ENCODE measurements at places on chromosomes 6 and 20.

GRCh38 chr6:45655745-45656476, 278.2 kb upstream of the SUPT3H start:
- no peak for DNase-seq

DNA sequence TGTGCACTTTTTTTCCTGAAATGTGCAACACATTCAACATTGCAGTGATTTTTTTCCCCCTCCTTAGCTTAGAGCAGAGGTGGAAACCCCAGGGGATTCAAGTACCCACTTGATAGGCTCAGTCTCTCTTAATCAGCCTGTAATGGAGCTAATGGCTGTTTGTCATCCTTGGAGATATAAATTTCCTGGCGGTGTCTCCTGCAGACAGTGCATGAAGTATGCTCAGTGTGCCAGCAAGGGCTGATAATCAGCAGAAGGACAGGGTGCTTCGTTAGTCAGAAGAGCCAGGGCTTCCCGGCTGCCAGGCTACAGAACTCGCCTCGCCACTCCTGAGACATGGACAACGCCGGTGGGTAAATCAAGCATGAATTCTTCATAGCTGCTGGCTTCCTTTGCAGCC, 69.8 kb upstream of the PHACTR2 start:
- no peak for DNase-seq

- DNase-seq = no peak
These were observed 135.6 kb downstream of the HIVEP1 start for GRCh38 chr6:12147557-12148316.

GRCh38 chr6:121791396-121792315, 356.2 kb downstream of the GJA1 start:
- no peak for DNase-seq

DNA sequence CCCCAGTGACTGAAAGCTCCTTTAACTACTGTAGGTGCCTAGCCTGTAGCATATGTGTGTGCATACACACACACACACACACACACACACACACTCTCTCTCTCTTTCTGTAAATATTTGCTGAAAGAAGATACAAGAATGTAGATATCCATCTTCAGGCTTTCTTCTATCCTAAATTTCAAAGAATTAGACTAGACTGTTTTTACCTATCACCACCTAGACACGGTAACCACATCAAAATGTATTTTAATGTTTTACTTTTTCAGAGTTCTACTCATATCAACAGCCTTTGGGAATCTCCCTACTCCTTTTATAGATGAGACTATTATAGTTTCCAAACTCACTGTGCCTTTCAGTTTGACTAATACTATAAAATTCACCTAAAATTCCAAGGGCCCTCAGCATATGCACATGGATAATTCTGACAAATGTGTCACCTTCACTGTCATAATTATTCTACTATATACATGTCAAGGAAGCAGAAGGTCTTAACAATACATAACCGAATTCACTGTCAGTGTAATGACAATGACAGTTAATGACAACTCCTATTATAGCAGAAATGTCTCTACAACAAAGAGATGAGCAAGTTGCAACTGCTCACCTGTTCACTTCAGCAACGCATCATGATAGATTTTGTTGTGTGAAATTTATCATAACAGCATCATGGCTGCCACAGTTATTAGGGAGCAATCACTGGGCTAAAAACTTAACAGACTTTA, 236.5 kb downstream of the GMPR start:
- no peak for DNase-seq

DNA sequence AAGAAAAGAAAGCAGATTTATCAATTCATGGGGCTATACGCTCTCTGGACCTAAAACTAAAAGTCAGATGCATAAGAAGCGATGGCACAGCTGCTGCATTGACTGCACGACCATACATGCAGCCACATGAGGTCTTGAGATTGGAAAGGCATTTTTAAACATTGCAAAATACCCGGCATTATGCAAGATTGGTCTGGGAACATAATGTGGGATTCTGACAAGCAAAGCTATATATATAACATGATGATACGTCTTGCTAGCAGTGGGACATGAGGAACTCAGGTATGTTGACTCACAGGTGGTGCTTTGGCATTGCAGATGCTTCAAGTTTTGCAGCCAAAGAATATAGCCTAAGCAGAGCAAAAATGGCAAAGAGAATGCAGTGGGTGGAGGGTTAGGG, 55.1 kb downstream of the SAMD3 start:
- no peak for DNase-seq
